ENCODE measurements at places on chromosomes 2 and 18. TPM values are rescaled to one million over a fixed set of nuclear protein-coding genes. Genes with fewer than 3 reads are reported as not detected.

PRKAG3 gene
- not detected for total RNA-seq

SERPINB10 gene
- total RNA-seq: not detected

AAMP gene
- 76.6 TPM for total RNA-seq

IL37 gene
- total RNA-seq: not detected

- no peak for DNase-seq
Observed at GRCh38 chr2:2586068-2586776, 255.1 kb upstream of the MYT1L start.

GRCh38 chr2:231523451-231524285 lies 6.6 kb downstream of the NMUR1 start:
- DNase-seq: no peak

GRCh38 chr2:172200495-172201085 lies 97.9 kb upstream of the DLX2 start:
- no peak for DNase-seq

C2orf80 gene
- 1.0 TPM for total RNA-seq

TACR1 gene
- 0.16 TPM for total RNA-seq

DNA sequence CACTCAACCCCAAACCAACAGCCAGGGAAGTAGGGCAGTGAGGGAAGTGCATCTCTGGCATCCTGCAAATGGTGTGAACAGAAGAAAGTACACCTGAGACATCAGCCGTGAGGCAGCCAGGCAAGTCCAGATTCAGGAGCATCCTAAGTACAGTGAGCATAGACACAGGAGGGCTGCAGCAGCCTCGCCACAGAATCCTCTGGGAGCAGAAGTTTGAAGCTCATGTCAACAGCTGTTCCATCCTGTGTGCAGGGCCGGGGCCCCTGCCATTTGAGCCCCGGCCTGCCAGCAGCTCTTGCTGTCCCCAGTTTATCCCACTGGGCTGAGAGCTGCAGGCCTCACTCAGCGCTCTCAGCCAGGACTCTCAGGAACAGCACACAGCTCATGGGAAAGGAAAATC lies 14.5 kb downstream of the LOXHD1 start:
- no peak for DNase-seq

DNA sequence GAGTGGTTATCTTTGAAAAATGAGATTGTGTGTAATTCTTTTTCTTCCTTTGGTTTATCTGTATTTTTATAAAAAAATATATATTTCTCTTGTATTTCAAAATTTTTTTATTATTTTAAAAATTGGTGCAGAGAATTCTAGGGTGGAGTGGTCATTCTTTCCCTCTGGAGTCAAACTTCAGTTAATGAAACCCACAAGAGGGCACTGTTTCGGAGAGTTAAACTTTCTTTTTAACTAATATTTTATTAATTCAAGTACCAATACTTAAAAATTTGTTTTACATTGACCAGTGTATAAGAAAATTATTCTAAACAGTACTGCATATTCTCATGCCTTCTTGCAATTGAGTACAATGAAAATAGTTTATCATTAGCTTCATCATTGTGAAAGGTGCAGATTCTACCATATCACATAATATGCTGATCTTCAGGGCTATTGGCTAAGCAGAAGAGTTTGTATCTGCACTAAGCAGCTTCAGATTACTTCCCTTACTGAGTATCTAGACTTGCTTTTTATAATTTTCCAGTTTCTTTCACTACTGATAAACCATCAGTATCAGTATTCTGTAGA lies 50.1 kb downstream of the HS1BP3 start:
- no peak for DNase-seq

- DNase-seq: no peak
Observed at GRCh38 chr18:59416818-59417217, 57.8 kb upstream of the LMAN1 start.

DNA sequence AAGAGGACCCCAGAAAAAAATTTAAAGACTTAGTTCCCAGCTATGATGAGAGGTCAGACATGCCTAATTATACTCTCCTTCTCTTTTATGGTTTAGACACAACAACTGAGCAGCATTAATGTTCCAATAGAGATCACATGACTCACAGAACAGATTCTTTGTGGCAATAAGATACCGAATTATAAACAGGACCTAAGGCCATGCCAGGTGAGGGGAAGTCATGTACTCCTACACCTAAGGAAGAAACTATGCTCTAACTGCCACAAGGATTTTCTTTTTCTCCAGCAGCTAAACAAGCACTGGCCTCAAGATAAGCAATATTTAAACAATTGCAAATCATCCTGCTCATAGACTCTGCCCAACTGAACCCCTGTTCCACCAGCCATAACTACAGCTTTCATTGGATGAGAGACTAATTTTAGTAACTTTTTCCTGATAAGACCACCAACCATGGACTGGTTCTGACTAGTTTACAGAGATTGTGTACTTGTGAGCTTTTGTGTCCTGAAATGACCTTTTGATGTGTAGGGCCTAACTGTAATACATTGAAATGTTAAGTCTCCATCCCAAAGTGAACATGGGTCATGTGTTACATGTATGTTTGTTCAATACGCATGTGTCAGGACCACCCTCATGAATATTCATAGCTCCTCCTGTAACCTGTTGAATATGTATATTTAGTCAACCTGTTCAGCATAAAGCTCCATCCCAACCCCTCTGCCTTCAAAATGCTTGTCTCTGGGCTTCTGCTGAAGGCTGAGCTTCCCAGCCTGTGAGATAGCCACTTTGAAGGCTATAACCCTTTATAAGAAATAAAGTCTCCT lies 21.6 kb upstream of the NFE2L2 start:
- no peak for DNase-seq
